ENCODE measurements at places on chromosomes 3 and 15. TPM values are rescaled to one million over a fixed set of nuclear protein-coding genes. Genes with fewer than 3 reads are reported as not detected.

The LRTM1 gene
- total RNA-seq, result not detected

DNA sequence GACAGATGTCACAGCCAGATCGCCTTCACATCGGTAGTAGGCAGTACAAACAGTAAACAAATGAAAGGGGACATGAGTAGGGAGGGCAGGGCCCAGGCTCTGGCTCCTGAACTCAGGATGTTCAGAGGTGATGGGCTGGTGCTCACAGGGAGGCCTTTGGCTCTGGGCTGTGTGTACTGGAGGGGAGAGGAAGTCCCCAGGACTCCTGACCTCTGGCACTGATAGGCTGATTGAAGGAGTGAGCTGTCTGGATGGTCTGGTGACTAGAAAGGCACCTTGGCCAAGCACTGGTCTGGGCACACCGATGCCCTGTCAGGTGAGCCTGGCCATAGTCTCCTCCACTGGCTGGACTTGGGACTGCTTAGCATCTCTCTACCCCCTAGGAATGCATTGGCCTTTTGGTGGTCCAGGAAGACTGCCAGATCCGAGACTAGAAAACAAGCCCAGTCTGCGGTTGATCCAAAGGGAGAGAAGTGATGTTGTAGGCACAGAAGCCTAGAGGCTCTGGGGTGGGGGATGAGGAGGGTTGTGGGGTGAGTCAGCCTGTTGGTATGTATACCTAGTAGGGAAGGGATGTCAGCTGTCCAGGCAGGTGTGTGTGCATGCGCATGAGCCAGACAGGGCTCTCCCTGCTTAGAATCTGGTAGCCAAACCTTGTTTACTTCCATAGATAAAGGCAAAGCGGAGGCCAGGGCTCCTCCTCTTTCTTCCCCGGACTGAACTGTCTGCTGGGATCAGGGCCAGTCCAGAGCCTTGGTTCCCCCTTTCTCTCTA, 1.9 kb downstream of the SPINT1 start:
- no peaks in the 10 kb centered on the region for H3K27me3 ChIP-seq
- no peak overlapping the region for H3K27ac ChIP-seq
- H3K4me1 ChIP-seq, result peaks cover 8% of the 10 kb centered on the region
- DNase-seq, result no peak
- no peak overlapping the region for H3K4me3 ChIP-seq

The INSYN1 gene
- 8.9 TPM for total RNA-seq

DNA sequence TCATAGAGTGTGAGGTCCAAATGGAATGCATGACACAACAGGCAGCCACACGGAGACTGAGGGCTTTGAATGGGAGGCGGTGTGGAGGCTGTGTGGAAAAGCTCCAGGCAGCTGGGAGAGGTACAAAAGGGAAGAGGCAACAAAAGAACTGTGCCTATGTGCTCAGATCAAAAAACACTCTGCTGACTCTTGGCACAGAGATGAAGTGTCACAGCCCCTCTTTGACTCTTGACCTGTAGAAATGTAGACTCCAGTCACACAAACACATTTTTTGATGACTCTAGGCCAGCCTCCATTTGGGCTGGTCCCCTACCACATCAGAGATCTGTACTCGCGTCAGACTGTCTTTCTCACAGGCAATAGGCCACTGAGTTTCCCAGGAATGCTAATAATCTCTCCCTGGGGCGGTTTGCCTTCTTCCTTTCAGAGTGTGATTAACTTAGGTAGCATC, 456.0 kb downstream of the TUSC7 start:
- no peaks in the 10 kb centered on the region for H3K27me3 ChIP-seq
- H3K4me1 ChIP-seq, result no peaks in the 10 kb centered on the region
- DNase-seq, result no peak
- H3K4me3 ChIP-seq, result no peak overlapping the region

The SIDT1 gene
- 5.9 TPM for total RNA-seq

- peaks cover 23% of the 10 kb centered on the region for H3K4me1 ChIP-seq
- H3K36me3 ChIP-seq, result no peaks in the 10 kb centered on the region
- H3K4me3 ChIP-seq, result no peak overlapping the region
- no peaks in the 10 kb centered on the region for H3K27me3 ChIP-seq
- peak overlapping the region; percentile 52 for H3K27ac ChIP-seq
Observed at GRCh38 chr3:57048052-57048671, 12.3 kb upstream of the SPATA12 start.

- H3K4me1 ChIP-seq, result peaks cover 27% of the 10 kb centered on the region
- H3K4me3 ChIP-seq, result no peak overlapping the region
- DNase-seq, result peak; percentile 83
Observed at GRCh38 chr15:100902436-100903167, 16.6 kb upstream of the LRRK1 start.

DNA sequence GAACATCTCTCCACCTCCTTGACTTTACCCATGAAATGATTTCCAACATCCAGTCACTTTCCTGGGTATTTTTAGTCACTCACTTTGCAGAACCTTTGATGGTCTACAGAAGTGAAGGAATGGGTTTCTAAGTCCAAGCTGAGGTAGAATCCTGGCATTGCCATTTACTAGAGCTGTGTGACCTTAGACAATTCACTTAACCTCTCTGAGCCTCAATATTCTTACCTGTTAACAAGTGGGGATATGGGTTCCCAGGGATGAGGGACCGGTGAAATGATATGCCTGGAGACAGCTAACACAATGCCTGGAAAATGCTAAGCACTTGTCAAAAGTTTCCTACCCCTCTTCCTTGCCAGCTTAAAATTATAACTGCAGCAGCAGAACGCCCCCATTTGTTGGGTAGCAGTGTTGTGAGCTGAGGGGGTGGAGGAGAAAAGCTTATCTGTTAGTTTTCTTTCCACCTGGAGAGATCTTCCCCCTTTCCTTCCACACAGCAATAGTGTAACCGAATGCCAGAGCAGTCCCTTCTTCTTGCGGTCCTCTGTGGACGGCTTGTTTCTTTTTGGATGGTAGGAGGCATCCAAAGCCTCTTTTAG, 319.2 kb upstream of the LRRFIP2 start:
- no peak for DNase-seq
- no peak overlapping the region for H3K4me3 ChIP-seq
- peaks cover 26% of the 10 kb centered on the region for H3K4me1 ChIP-seq

DNA sequence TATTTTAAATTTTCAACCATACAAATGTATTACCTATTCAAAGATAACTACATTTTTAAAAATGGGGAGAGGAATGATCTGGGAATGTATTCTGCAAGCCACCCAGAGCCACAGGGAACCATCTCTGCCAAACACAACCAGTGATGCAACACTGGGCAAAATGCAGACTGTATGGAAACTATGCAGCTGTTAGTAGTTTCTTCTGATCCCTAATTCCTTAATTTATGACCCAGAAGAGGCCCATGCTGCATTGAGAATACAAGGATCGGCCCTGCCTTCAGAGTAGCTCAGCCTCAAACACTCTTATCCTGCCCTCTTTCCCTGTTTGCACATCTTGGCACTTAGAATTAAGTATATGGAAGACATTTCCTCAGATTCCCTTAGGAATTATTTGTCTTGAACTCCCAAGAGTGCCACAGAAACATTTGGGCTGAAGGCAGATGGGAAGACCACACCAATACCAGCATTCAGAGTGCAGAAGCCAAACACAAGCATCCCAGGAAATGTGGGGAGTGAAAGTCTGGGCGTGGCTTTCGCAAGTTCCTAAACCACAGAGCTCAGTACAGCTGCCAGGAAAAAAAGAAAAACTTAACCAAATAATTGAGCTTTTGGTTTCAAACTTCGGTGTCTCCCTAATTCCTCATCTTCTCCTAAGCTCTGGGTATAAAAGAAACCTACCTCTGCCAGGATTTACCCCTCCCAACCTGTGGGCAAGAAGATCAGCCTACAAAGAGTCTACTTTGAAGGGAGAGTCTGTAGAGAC, 5.3 kb downstream of the SNUPN start:
- H3K27ac ChIP-seq, result peak overlapping the region; percentile 27
- peak; percentile 35 for DNase-seq
- peaks cover 13% of the 10 kb centered on the region for H3K4me1 ChIP-seq
- H3K27me3 ChIP-seq, result no peaks in the 10 kb centered on the region
- H3K36me3 ChIP-seq, result no peaks in the 10 kb centered on the region
- H3K4me3 ChIP-seq, result no peak overlapping the region

The SCAPER gene
- 43.7 TPM for total RNA-seq

The ZIC4 gene
- 0.31 TPM for total RNA-seq

The NMB gene
- total RNA-seq, result 17.5 TPM

DNA sequence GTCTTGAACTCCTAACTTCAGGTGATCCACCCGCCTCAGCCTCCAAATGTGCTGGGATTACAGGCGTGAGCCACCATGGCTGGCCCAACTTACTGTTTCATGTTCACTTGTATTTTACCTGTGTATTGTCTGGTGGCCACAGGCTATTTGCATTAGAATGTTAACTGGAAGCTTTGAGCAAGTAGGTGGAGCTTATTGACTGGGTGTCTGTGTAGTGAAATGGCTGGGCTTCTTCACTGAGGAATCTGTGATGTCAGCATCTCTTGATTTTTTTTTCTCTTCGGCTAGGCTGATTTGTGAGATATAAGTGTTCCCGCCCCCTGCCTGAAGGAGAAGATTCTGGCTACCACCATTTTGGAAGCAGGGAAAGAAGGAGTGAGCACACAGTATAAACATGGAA, 237.8 kb upstream of the PEX5L start:
- no peak overlapping the region for H3K27ac ChIP-seq
- H3K36me3 ChIP-seq, result no peaks in the 10 kb centered on the region
- no peak for DNase-seq
- H3K4me3 ChIP-seq, result no peak overlapping the region

The STAC gene
- total RNA-seq, result 7.1 TPM

DNA sequence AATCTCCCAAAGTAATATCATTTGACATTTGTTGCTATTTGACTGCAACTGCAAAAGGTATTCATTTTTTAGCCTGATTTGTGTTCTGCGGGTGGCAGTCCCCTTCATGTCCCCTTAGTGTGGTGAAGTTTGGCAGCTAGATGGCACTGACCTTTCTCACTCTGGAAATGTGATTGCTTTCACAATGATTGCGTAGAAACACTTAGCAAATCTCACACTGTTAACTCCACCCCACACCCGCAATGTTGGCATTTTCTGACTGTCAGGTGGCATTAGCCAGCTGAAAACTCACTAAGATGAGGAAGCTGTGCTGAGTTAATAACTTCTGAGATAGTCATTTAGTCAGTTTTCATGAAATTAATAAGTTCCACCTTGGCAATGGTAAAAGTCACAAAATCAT, 76.9 kb downstream of the TRIM69 start:
- no peak for DNase-seq
- no peaks in the 10 kb centered on the region for H3K4me1 ChIP-seq
- H3K27ac ChIP-seq, result no peak overlapping the region
- no peak overlapping the region for H3K4me3 ChIP-seq
- H3K36me3 ChIP-seq, result no peaks in the 10 kb centered on the region

DNA sequence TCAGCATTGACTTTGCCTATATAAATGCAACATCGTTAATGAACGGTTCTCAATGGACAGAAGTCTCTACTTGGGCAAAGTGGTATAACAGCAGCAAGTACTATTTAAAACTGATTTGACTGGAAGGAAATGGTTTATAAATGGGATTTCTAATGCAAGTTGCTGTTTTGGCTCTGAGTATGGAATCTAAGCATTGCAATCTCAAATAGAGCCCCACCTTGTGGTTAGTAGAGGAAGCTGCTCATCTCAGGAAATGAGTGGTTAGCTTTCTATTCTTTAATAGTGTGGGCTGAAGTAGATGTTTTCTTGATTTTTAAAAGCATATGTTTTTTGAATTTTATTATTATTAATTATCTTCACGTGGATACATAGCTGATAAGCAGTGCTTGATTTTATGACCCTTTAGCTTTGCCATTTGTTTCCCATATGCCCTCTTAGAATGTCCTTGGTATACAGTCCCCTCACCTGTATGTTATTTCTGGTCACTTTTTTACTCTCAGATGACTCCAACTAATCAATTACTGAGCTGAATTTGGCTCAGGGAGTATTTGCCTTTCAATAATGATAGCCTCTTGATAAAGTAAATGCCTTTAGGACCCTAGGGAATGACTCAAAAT, 67.1 kb downstream of the OXSM start:
- H3K4me1 ChIP-seq, result no peaks in the 10 kb centered on the region
- H3K4me3 ChIP-seq, result no peak overlapping the region
- H3K27ac ChIP-seq, result no peak overlapping the region
- no peaks in the 10 kb centered on the region for H3K36me3 ChIP-seq
- no peaks in the 10 kb centered on the region for H3K27me3 ChIP-seq

The KNG1 gene
- total RNA-seq, result 0.31 TPM

GRCh38 chr3:171122240-171122639, 95.7 kb upstream of the SLC2A2 start:
- H3K4me3 ChIP-seq, result no peak overlapping the region
- no peak overlapping the region for H3K27ac ChIP-seq
- H3K27me3 ChIP-seq, result no peaks in the 10 kb centered on the region
- DNase-seq, result no peak
- H3K36me3 ChIP-seq, result no peaks in the 10 kb centered on the region

DNA sequence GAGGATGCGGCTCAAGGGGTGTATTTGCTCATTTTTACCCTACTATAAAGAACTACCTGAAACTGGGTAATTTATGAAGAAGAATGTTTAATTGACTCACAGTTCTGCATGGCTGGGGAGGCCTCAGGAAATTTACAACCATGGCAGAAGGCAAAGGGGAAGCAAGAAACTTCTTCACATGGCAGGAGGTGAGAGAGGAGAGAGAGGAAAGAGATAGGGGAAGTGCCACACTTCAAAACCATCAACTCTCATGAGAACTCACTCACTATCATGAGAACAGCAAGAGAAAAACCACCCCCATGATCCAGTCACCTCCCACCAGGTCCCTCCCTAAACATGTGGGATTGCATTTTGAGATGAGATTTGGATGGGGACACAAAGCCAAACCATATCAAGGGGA, 192.7 kb downstream of the DIPK2A start:
- H3K4me3 ChIP-seq, result no peak overlapping the region
- no peak for DNase-seq
- H3K36me3 ChIP-seq, result no peaks in the 10 kb centered on the region
- no peak overlapping the region for H3K27ac ChIP-seq

The SLC12A8 gene
- 12.3 TPM for total RNA-seq

GRCh38 chr3:183912895-183913579, 28.4 kb upstream of the PARL start:
- H3K27me3 ChIP-seq, result no peaks in the 10 kb centered on the region
- no peak overlapping the region for H3K4me3 ChIP-seq
- no peak overlapping the region for H3K27ac ChIP-seq
- DNase-seq, result peak; percentile 43

DNA sequence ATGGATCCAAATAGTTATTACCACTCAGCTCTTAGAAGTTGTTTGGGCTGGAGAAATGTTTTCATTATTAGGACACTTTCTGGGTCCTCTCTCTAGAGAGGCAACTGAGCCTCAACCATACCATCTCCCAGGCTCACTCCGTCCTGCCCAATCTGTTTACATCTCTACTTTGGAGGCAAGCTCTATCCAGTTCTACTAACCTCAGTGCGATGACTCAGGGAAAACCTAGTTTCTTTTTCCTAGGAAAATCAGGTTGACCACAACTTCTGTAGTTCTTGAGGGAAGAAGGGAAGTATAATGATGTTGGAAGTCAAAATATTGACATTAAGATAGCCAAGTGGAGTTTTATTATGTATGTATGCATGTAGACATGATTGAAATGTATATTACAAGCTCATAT, 40.4 kb downstream of the LPP start:
- H3K36me3 ChIP-seq, result no peaks in the 10 kb centered on the region
- DNase-seq, result no peak
- H3K27ac ChIP-seq, result no peak overlapping the region
- no peaks in the 10 kb centered on the region for H3K4me1 ChIP-seq
- no peaks in the 10 kb centered on the region for H3K27me3 ChIP-seq
- no peak overlapping the region for H3K4me3 ChIP-seq
